Left kidney (tissue), 8 donors: ENCODE measurements at places on chromosomes 7 and 10.

- no peak for DNase-seq
Measured at GRCh38 chr7:5265320-5266190, 17.2 kb upstream of the SLC29A4 start.

DNA sequence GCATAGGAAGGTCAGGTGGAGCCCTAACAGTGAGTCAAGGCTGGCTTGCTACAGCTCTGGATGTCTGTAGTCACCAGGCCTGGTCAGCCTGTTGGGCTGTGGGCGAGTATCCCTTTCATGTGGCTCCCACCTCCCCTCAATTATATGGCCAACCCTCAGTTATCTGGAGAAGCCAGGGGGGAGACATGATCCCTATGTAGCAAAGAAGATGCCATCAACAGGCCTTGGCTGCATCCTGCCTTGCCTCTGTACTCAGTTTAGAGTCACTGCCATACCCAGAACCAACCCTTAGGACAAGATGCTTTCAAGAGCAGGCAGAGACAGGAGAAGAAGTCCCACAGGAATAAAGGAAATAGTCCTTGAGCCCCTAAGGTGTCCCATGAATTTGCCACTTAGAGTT lies 763.9 kb downstream of the GRID1 start:
- no peak for DNase-seq

- no peak for DNase-seq
Measured at GRCh38 chr7:157981778-157982177, 605.8 kb downstream of the PTPRN2 start.

GRCh38 chr10:97498841-97499560 lies at the start of gene UBTD1:
Gene UBTD1, plus strand, starts transcription at chr10:97498924. Its CDS starts 280 bp downstream, at chr10:97499204.
- DNase-seq = no peak

DNA sequence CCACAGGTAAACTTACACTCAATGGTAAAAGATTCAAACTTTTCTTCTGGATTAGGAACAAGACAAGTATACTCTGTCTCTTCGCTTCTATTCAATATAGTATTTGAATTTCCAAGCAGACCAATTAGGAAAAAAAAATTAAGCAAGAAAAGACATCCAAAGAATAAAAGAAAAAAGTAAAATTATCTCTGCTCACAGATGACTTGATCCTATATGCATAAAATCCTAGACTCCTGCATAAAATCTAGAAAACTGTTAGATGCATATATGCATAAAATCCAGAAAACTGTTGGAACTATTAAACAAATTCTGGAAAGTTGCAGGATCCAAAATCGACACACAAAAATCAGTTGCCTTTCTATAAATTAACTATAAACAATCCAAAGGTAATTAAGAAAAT lies at the start of gene OR13A1:
OR13A1 (minus strand) TSS at position 101 of the 400 bp plus-strand sequence. CDS start 11,186 bp downstream, outside the sequence.
- no peak for DNase-seq

DNA sequence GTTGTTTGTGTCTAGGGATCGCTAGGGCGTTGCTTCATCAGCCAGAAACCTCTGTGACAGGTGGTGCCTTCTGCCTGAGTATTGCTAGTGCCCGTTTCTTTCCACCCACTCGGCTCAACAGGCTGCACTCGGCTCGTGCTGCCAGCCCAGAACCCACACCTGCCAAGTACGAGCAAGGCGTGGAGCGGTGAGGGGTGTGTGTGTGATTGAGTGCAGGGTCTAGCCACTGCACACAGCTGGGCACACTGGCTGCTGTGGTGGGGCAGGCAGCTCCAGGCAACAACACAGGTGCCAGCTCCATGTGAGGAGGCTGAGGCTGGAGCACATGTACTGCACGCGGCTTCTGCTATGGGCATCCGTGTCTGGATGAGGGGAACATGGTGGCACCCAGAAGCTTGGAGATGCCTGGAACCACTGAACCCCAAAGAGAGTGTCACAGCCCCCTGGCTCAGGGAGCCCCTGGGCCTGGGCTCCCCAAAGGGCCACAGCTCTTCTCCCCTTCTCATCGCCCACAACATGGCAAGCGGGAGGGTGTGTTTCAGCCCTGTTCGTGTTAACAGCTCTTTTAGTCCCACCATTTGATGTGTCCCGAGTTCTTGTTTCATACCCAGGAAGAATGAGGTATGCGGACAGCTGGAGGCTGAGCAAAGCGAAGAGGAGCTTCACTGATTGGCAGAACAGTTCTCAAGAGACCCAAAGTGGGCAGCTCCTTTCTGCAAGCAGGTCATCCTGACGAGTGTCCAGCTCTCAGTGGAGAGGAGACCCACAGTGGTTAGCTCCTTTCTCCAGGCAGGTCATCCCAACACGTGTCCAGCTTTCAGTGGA lies 78.1 kb downstream of the HDAC9 start:
- no peak for DNase-seq

GRCh38 chr10:74967911-74968666 lies 141.7 kb downstream of the KAT6B start:
- no peak for DNase-seq

- no peak for DNase-seq
Measured at GRCh38 chr7:95209788-95210187, 114.5 kb downstream of the PON1 start.

DNA sequence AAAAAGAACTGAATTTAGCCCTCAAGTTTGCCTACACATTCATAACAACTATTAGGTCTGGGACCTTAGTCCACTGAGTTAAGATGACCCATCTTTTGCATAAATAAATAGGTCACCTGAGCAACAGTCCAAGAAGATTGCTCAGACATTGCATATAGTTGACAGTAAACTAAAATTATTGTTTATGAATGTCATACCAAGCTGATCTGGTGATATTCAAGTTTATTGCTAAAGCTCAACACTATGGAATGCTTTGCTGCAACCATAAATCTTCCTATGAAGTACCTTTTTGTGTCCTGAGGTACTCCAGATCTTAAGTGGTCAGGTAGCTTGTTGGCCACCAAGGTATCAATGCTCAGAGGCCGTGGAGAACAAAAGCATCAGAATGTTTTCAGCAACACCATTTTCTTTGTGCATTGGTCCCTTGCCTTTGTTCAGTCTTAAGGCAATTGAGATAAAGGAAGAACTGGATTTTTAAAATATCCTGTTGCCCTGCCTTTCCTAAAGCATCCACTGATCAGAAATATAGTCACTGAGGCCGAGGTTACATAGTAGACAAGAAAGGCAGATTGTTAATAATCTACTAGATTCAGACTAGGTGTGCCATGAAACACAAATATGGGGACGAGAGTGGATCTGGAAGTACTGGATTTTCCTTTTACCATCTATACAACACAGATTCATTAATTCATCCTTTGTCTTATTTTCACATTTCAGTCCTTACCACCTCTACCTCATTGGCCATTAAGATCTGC lies 321.3 kb downstream of the PTEN start:
- DNase-seq = no peak

GRCh38 chr7:66153691-66154090 lies 39.0 kb downstream of the CRCP start:
- no peak for DNase-seq

- DNase-seq = peak; percentile 55
Measured at GRCh38 chr10:69802424-69803161, 887 bp downstream of the COL13A1 start.

DNA sequence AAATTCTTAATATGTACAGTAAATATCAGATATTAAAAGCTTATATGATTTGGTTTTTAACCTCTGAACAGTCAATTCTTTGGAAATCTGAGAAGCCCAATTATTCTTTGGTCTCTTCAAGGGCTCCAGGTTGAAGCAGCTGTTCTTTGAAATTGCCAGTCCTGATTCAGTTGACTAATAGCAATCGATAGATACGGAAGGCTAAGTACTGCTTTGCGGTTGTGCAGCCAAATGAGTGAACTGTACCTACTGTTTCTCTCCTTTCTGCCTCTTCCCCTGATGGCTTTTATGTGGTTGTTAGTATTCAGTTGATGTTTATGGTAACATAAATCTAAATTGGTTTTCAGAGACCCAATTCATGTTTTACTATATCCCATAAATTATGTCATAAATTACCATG lies 103.1 kb upstream of the RPA3 start:
- no peak for DNase-seq
